Suppressor macrophage treated with lipopolysaccharide for 1 hour (primary cell): ENCODE measurements at places on chromosomes 3 and 15.

GRCh38 chr15:90931828-90932659, at the start of gene HDDC3:
Gene HDDC3, minus strand, starts transcription at chr15:90932549. Its CDS starts 9 bp downstream, at chr15:90932540.
- peak; percentile 95 for DNase-seq

- peak; percentile 33 for DNase-seq
These were observed 777.4 kb downstream of the TUSC7 start for GRCh38 chr3:117486719-117487716.

DNA sequence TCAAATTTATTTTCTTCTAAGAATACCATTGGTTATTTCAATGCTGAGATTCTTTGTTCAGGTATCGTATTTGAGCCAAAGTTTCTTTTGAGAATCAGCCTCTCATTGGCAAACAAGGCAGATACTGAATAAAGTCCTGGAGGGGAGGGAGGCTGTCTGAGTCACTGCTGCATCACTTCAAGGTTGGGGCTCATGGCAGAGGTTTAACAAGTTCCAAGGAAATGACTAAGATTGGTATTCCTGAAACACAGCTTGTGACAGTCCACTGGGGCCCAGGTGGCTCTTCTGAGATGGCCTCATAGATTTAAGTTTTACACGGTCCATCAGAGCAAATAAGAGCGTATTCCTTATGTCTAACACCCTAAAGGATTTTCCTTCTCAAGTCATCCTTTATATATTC, 213.8 kb upstream of the STAC start:
- DNase-seq = no peak

DNA sequence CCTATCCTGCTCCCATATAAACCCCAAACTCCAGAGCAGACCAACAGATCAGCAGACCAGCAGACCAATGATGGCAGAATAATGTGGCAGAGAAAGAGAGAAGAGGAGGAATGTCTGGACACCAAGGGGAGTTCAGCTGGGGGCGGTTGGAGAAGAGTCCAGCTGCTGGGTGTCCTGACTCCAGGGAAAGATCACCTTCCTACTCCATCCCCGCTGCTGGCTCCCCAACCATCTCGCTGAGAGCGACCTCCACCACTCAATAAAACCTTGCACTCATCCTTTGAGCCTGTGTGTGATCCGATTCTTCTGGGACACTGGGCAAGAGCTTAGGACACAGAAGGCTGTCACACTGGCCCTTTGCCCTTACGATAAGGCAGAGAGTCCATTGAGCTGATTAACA, 12.8 kb upstream of the PLAAT1 start:
- no peak for DNase-seq

DNA sequence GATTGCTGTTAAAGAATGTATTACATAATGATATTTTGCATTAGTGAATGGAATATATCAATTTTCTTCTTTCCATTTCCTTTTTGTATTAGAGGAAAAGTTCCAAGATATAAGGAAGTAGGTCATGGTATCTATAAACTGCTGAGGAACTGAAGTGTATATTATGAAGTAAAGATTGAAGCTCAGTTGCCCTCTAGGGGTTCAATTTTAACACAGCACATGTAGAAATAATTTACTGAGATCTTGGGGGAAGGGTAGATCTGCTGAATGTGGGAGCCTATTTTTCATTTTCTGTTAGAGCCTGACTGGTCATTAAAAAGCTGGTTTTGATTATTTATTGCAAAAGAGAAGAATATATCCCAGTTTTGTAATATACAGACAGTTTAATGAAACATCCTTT, 45.2 kb downstream of the CMC1 start:
- peak; percentile 74 for DNase-seq
